ENCODE measurements at places on chromosomes 12 and 14.

- no peak for DNase-seq
Measured at GRCh38 chr14:70726651-70727375, 82.5 kb downstream of the MAP3K9 start.

DNA sequence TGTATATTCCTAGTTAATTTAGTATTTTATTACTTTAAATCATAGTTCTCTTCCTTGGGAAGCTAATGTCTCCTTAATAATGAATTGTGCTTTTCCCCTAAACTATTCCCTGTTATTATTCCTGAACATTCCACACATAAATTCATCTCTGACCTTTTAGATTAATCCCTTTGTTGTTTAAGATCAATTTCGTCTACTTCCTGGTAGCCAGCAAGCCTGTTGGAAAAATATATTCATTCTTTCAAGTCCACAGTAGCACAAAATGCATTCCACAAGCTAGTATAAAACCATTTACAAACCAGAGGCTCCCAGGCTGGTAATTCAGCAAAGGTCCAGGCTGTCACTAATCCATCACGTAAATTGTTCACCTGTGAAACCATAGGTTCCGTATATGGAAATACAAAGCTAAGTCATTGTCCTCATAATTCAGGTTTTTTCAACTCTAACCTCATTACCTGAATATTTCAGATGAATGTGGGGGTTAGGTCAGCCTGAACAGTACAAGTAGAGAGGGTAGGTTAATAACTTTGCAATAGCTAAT is 232.7 kb downstream of the SEC23A start:
- DNase-seq: no peak

- no peak for DNase-seq
Measured at GRCh38 chr12:52013626-52014310, 7.0 kb downstream of the TAMALIN start.

- no peak for DNase-seq
Measured at GRCh38 chr14:68729556-68729955, 63.3 kb downstream of the ZFP36L1 start.

DNA sequence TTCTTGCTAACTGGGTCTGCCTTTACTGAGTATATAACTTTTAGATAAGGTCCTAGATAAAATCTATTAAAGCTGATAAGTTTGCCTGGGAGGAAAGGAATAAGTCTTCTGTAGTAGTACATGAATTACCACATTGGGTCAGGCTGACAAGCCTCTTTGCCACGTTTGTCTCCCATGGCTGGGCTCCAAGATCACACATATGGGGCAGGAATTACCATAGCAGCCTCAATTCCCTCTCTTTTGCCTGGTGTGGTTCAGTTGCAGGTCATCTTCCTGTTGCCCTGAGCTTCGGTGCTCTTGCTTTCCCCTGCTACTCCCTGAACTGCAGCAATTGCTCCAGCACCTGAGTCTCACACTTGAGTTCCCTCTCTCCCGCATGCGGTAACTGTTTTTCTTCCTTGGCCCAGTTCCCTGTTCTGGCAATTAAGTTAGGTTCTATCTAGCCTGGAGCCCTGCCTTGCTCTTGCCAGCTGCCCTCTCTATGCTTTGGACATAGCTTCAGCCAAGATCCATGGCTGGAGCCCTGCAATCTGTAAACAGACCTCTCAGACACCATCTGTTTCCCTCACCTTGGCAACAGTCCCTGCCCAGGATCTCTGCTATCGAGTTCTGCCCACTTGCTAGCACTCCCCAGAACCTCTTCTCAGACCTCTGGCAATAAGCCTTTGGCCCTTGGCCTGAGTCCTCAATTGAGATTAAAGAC is 5.8 kb upstream of the GLT8D2 start:
- no peak for DNase-seq

DNA sequence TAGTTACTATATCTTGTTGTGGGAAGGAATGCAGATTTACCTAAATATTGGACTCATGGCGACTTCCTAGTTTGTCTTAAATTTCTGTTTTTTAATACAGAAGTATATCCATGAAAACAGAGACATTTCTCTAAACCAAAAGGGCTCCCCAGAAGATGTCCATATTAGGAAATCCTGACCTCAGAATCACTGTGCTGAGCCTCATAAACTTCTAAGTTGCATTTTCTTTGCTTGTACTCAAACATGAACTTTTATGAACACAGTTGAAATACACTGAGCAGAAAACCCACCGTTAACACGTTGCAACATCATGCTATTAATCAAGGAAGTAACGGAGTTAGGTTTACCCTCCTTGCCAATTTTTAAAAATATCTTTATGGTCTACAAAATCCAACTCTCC is 42.9 kb upstream of the NR2C1 start:
- DNase-seq: no peak

- no peak for DNase-seq
Measured at GRCh38 chr14:90126260-90126659, 64.5 kb downstream of the KCNK13 start.

DNA sequence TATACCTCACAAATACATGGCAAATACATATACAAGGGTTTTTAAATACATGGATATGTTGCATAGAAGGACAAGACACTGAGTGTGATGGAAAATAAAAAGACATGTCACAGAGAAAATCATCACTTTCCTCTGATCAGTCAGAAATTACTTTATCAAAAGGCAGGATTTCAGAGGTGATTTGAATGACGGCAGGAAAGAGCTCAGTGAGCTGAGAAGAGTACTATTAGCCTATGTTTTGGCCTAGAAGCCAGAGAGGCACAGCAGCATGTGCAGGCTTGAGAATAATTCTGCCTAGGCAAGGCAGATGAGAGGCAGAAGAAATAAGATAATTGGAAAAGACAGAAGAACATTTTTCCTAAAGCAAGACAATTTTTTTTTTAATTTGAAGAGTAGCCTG is 94.9 kb downstream of the BCAT1 start:
- no peak for DNase-seq

DNA sequence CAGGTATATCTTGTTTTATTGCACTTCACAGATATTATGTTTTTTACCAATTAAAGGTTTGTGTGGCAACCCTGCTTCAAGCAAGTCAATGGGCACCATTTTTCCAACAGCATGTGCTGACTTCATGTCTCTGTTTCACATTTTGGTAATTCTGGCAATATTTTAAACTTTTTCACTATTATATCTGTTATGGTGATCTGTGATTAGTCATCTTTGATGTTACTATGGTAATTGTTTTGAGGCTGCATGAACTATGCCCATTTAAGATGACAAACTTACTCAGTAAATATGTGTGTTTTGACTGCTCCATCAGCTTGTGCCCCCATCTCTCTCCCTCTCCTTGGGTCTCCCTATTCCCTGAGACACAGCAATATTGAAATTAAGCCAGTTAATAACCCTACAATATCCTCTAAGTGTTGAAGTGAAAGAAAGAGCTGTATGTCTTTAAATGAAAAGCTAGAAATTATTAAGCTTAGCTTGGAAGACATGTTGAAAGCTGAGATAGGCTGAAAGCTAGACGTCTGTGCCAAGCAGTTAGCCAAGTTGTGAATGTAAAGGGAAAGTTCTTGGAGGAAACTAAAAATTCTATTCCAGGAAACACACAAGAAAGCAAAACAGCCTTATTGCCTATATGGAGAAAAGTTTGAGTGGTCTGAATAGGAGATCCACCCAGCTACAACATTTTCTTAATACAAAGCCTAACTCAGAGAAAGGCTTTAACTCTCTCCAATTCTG is 365.1 kb downstream of the ATP23 start:
- DNase-seq: no peak

- no peak for DNase-seq
Measured at GRCh38 chr12:113184098-113184899, 979 bp downstream of the DDX54 start.

- DNase-seq: no peak
Measured at GRCh38 chr12:115468087-115468510, 784.1 kb upstream of the TBX3 start.
